SK-N-DZ (cell line): ENCODE measurements at places on chromosomes 7 and 10.

DNA sequence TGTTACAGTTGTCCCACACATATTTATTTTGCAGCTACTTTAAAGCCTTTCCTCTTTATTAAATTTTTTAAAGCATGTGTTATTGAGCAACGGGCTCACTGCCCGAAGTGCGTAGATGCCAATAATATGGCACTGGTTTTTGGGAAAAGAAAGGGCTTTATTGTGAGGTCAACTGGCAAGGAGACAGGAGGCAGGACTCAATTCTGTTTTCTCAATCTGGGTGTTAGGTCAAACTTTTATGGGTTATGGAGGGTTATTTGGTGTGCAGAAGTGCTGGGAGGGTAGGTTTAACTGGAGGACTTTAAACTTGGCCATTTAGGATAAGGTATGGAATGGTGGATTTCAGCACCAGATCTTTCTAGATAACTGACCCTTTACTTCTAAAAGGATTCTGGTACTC is 183.6 kb downstream of the LRRC4 start:
- no peak for DNase-seq

DNA sequence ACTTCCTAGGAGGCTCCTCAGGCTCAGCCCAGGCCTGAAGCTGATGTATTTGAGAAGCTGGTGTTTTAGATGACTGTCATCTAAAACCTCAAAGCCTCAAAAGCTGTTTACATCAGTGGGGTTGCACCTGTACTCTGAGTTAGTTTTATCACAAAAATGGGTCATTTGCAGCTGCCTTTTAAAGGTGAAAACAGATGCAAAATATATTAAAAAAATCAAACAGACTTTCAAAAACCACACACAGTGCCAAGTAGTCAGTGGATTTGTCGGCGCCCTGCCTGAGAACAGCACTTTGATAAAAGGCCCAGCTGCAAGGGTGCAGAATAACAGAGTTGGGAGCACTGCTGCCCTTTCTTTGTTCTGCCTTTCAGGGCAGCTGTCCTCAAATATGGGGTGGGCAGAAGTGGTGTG is 103.0 kb downstream of the VOPP1 start:
- DNase-seq: no peak

- no peak for DNase-seq
These were observed 54.3 kb downstream of the CLIP2 start for GRCh38 chr7:74343281-74344131.

DNA sequence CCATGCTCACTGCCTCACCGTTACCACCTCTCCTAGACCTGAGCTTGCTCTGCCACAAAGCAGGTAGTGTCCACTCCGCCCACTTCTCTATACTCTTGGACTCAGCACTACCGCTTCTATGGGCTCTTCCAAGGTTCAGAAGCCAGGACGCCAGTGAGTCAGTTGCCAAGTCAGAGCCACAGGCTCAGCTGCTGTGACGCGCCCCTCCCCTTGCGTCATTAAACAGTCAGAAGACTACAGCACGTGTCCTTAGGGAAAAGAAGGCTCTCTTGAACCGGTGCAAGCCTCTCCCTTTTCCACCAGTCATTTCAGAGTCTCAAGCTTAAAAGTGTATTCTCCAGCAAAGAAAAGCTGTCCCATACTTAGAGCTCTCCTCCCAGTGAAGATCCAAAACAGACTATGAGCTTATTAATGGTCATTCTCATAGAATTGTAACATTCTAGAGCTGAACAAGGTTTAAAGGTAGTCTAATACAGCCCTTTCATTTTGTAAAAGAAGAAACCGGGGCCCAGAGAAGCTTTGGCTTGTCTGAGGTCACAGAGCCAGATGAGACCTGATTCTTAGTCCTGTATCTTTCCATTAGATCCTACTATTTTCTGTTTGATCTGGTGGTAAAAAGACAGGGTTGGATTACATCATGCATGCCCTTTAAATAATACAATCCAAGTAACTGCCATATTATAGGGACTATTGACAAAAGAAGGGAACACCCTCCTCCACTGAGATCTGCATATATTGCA is 40.9 kb upstream of the MET start:
- DNase-seq: peak; percentile 12

DNA sequence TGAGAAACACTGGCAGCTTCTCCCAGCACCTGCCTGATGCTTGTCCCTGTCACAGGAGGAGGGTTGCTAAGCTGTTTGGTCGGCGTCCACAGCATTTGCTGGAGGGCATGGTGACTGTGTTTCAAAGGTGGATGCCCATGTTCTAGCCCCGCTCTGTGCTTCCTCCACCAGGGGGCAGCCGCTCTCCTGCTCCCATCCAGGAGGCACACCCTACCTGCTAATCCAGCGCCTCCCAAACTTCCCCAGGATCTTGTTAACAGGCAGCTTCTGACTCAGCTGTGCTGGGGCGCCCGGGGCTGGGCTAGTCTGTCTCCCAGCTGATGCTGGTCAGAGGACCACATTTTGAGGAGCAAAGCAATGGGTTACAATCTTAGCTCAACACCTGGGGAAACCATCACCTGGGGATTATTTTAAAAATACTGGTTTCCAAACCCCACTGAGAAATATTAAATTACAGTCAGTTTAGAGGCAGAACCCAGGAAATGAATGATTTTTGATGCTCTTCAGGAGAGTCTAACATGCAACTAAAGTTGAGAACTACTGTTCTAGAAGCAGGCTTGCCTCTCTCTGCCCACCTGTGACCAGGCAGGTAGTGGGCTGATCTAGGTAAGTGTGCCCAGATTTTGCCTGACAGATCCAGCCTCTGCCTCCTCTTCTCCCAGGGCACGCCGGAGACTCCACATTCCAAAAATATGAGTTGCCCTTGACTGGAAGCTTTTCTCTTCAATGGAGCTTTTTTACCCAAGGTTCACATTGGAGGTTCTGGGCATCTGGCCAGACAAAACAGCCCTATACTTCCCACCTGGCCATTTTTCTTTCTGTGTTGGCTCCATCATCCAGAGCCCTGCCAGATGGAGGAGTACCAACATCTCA is 92.7 kb upstream of the GPR26 start:
- peak; percentile 48 for DNase-seq

DNA sequence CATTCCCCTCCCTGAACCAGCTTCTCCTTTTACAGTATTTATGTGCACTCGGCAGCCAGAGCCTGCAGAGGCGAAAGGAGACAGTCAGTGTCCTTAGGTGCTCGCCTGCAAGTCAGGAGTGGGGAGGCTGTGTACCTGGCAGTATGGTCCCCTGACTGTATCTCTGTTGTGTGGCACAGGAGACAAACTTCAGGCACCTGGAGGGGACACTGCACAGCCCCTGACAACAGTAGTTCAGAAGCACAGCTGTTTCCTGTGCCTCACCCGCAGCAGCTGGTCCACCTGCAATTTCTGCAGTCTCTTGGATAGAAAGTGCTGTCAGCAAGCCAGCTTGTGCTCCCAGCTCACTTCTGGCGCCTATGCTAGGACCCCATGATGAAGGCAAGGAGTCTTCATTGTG is 73.4 kb upstream of the LAMB4 start:
- no peak for DNase-seq

GRCh38 chr10:73887294-73888039 is 13.1 kb upstream of the CAMK2G start:
- DNase-seq: no peak

GRCh38 chr10:35328404-35329037 is 7.8 kb upstream of the CCNY start:
- DNase-seq: no peak
